ENCODE measurements at places on chromosomes 16 and 17.

DNA sequence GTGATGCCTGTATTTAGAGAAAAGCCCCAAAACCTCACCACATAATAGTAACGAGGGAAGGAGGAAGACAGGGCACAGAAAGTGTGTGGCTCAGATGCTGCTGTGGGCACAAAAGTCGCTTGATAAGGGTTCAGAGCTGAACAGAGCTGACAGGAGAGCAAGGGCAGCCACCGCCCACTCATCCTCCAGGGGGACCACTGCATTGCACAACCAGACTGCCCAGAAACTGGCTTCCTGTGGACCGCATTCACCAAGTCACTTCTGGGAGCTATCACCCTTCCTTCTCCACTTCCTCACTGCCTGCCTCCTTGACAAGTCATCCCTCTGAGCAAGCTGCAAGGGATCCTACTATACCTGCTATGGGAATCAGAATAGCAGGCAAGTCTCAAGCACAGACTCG lies 512.4 kb upstream of the CDH11 start:
- DNase-seq: no peak

GRCh38 chr17:80861892-80862291 lies 129.7 kb upstream of the CHMP6 start:
- no peak for DNase-seq

- no peak for DNase-seq
These were observed 631.3 kb upstream of the CA10 start for GRCh38 chr17:52789829-52790228.

DNA sequence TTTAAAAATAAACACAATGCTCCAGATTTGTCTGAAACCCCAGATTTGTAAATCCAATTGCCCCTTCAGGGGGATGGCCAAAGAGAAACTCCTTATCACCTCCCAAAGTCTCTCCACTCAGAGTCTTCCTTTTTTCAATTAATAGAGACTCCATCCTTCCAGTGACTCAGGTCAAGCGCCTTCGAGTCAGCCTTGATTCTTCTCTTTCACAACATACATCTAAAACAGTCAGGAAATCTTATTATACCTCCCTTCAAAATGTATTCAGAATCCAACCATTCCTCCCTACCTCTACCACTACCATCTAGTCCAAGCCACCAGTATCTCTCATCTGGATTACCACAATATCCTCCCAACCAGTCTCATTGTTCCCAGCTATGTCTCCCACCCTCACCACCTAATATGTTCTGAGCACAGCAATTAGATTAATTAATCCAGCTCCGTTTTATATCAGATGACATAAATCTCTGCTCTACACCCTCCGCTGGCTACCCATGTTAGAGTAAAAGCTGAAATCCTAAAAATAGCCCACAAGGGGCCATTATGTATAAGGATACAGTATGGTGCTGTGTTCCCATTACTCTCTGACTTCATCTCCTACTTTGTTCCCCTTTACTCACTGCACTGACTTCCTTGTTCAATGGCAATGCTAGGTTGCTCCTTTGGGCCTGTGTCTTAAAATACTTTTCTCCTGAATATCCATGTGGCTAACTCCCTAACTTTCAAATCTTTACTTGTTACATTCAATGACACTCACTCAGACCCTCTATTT lies 11.8 kb downstream of the SIAH1 start:
- DNase-seq: no peak

DNA sequence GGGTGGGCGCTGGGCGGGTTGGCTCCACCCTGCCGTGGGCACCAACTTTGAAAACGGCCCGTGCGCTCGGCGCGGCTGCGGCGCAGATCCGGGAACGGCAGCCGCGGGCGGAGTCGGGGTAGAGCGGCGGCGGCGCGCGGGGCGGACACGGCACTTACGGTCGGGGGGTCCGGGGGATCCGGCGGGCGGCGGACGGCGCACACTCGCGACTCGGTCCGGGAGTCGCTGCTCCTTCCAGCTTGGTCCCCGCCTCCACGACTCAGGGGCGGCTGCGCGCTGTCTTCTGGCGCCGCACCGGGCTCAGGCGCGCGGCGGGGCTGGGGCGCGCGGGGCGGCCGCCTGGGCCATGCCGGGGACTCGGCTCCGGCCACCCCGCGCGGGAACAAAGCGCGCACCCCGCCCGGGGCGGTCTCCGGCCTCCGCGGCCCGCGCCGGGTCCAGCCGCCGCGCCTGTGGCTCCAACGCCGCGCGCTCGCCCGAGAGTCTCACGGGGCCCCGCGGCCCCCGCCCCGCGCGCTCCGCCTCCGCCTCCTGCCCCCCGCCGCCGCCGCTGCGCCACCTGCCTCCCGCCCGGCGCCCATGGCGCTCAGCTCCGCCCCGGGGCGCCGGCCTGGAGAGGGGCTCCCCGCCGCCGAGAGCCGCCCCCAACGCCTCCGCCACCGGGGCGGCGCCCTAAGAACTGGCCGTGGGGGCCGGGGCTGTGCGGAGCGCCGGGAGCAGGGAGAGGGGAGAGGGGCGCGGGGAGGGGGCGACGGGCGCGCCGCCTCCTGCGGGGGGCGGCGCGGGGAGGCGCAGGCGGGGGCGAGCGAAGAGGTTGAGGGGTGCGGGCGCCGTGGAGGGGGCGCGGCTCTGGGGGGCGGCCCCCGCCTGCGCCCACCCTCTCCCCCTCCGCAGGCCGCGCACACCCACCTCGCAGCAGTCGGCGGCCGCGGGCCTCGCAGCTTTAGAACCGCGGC lies 35.9 kb downstream of the CBFA2T3 start:
- DNase-seq: no peak

GRCh38 chr16:19765860-19766553 lies 47.9 kb downstream of the IQCK start:
- no peak for DNase-seq

DNA sequence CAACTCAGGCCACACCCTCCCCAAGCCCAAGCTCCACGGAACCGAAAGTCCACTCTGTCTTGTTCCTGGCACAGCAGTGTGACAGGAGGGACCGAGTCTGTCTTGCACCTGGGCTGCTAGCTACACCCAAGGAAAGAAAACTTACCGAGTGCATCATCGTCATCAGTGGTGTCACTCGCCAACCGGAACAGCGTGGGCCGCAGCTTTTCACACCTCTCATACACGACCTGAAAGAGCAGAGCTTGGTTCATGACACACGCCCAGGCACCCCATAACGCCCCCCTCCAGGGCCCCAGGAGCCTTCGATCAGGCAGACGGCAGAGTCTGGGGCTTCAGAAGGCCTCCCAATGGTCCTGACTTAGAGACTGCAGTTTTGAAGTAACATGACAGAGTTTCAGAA lies 27.5 kb downstream of the GGA2 start:
- DNase-seq: no peak

DNA sequence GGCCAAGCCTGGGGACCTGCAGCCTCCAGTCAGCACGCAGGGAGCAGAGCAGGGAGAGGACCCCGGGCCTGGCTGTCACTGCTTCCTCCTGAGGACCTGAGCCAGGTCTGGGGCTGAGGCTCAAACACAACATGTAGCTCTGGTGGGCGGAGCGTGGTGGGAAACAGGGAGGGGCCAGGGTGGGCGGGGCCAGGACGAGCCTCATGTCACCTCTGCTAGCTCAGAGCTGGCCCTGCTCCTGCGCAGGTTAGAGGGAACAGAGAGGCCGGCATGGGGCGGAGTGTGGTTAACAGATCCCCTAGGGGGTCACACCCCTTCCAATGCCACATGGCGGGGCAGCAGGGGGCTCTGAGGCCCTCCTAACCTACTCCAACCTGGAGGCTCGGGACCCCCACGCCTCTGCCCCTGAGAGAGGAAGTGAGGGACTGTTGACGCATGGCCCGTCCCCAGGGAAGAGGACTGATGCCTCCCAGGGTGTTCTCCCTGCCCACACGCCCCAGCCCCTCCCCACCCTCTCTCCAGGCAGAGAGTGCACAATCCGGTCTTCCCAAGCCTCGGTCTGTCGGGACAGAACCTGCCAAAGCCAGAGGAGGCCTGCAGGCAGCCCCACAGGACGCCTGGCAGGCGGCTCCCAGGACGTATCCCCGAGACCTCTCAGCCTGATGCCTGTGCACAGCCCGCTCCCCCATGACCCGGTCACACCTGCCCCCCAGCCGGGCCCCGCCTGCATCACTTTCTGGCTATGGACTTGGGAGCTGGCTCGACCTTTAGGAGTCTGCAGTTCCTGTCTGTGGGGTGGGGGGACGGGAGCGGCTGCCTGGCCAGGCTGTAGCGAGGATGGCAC lies 15.2 kb downstream of the PIEZO1 start:
- DNase-seq: no peak

GRCh38 chr16:49660626-49661025 lies 195.3 kb downstream of the ZNF423 start:
- DNase-seq: no peak

DNA sequence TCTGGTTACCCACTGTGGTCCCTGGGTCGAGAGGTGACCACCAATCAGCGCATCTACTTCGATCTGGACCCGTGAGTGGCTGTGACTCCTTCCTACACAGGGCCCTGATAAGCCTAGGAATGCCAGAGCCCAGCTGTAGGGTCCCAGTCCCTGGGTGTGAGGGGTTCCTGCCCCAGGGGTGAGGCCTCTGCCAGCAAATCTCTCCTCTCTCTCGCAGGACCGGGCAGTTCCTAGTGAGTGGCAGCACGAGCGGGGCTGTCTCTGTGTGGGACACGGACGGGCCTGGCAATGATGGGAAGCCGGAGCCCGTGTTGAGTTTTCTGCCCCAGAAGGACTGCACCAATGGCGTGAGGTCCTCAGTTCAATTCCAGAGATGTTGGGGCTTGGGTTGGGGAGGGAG lies 2.2 kb upstream of the EFNB3 start:
- no peak for DNase-seq

DNA sequence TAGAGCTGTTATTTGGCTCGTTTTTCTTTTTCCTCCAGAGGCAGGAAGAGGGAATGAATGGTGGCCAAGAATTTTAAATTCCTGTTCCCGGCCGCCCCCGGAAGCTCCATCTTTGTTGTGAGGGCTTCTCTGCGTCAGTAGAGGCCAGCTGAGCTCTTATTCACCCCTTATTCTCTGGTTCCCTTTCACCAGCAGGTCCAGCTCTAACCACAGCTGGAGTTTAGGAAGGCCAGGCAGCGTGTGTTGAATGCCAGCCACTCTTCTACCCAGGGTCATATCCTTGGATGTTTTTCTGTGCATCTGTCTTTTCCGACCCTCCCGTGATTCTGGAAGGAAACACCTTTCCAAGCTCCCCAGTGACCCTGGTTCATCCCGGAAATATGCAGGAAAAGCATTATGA lies 570.5 kb downstream of the WWOX start:
- no peak for DNase-seq

GRCh38 chr17:12756786-12757185 lies 32.5 kb upstream of the ARHGAP44 start:
- DNase-seq: no peak

DNA sequence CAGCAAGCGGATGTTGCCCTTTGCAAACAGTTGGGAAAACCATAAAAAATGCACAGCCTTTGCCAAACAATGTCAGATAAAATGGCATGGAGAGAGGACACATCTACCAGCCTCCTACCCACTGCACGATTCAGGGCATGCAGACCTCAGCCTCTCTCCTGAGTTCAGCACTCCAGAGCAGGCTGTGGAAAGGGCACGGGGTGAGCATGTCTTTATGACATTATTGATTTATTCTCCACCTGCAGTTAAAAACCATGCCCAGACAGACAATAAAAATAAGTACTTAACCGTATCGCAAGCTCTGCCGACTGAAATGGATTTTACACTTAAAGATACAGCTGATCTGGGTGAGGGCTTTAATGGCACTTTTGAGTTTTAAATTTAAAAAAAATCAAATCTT lies 127.1 kb downstream of the MAF start:
- no peak for DNase-seq

- no peak for DNase-seq
These were observed 142.2 kb downstream of the RAB11FIP4 start for GRCh38 chr17:31533546-31534155.

- no peak for DNase-seq
These were observed 483.1 kb upstream of the PSMD7 start for GRCh38 chr16:73813527-73813926.

- DNase-seq: no peak
These were observed 324.5 kb upstream of the EEF2KMT start for GRCh38 chr16:5422047-5422446.

GRCh38 chr17:67891481-67892119 lies 66.3 kb downstream of the BPTF start:
- no peak for DNase-seq

- no peak for DNase-seq
These were observed 408.6 kb downstream of the SOX9 start for GRCh38 chr17:72529386-72529785.

- no peak for DNase-seq
These were observed 7.6 kb upstream of the TNRC6A start for GRCh38 chr16:24721830-24722238.

DNA sequence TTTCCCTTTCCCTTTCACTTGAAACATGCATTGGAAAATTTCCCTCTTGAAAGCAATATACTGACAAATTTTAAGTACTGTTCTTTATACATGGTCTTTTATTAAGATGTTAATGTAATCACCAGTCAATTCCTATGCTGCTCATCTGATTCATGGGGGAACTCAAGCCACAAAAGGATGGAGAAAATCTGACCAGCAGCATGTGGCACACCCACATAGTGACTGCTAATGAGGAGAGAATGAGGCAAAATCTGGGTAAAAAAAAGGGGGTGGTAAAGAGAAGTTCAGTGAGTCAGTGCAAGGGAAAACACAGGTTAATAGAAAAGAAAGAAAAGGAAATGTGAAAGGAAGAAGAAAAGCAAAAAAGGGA lies 11.3 kb downstream of the RFFL start:
- DNase-seq: no peak
